Adipocyte (in vitro differentiated cells): ENCODE measurements at places on chromosomes 1 and 21.

- no peak for DNase-seq
These were observed 288.3 kb upstream of the SGIP1 start for GRCh38 chr1:66245691-66246090.

DNA sequence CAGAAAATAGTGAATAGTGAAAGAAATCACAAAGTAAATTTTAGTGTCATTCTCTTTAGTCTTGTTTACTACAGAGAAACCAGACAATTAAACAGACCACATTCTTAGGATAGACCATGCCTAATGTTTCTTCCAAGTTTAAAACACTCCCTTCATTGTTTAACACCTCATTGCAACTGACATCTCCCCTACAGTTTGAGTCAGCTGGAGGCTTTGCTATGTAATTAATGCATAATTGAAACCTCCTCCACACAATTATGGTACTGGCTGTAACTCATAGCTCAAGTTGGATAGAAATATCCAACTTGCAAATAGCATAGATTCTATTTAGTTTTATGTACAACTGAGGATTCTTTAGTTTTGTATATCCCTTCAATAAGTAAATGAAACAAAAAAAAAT lies 35.2 kb upstream of the B3GALT2 start:
- no peak for DNase-seq

GRCh38 chr1:89953929-89954328 lies 41.0 kb upstream of the ZNF326 start:
- no peak for DNase-seq

DNA sequence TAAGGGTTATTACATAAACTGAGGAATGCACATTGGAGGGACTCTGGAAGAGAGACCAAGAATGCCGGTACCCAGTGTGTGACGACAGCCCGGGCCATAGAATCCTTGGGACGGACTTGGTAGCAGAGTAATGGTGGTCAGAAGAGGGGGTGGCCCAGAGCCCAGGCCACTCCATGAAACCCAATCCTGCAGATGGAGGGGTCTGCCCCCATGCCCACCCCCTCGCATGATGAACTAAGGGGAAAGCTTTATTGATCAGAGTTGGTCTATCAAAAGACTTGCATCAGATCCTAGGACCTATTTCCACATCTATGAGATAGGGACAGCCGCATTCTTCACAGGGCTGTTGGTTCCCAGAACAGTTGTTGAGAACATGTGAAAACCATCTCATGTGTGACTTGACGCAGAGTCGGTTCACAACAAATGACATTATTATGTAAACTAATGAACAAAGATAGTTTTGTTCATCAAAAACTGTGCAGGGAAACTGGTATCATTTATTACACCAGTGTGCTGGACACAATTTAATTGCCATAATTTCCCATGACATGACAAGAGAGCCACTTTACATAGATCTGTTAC lies 21.5 kb upstream of the SDC3 start:
- no peak for DNase-seq

- no peak for DNase-seq
These were observed 61.0 kb downstream of the ATP5PO start for GRCh38 chr21:33854604-33855003.

GRCh38 chr21:31897311-31897710 lies 24.5 kb downstream of the HUNK start:
- no peak for DNase-seq

DNA sequence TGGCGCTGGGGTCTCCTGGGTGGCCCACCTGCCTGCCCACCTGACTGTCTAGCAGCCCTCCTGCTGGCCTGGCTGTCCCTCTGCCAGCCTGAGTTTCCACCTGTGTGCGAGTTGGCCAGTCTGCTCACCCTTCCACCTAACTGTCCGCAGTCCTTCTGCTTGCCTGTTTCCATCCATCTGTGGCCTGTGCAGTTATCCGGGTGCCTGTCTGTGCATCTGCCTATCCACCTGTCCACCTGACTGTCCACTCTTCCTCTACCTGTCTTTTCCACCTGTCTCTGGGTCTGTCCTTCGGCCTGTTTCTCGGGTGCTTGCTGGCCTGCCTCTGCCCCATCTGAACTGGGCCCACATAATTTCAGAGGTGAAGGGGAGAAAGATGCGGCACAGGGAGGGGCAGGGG lies 1.9 kb downstream of the KCNQ4 start:
- DNase-seq = no peak

DNA sequence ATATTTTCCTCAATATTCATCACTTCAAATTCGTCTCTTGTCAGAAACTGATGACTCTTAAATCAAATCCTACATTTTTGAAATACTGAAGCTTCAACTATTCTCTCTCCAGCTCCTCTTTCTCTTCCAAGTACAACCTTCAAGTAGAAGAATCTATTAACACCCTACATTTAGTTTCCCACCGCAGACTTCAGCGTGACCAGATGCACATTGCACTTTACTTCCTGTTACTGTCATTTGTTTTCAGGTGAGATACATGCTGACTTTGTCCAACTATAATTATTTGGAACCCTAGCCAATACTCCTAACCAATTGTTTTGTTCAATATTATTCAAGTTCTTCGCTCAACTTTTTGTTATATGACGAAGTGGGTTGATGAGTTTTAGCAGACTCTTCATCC lies 116.0 kb downstream of the MRPL39 start:
- no peak for DNase-seq

DNA sequence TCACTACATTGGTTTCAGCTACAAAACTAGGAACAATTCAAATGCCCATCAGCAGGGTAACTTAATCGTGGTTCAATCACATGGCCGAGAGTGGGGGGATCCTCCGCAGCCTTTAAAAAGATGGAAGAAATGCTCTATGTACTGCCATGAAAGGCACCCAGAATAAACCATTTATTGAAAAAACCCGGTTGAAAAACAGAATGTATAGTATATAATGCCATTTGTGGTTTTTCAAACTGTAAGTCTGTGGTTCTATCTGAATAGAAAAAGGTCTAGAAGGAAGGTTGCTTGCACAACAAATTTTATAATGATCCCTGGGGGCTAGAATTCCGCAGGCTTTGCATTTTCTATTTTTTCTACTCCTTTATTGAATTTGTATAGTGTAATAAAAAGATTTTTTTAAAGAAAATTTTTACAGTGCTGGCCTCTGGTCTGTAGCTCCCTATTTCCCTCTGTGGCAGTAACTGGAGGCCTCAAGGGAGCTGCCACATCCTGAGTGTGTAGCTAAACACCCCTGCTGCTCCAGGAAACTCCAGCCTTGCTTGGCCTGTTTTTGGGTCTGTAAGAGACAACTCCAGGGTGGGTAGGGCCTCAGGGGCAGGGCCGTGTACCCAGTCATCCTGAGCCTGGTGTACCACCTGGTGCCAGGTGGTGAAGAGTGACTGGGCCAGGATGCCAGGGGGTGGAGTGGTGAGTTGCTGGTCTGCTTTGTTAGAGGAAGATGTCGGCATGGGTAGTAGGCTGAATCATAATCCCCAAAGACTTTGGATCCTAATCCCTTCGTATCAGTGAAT lies 51.5 kb upstream of the EPS8L3 start:
- no peak for DNase-seq
